ENCODE measurements at places on chromosomes 13 and 19. TPM values are rescaled to one million over a fixed set of nuclear protein-coding genes. Genes with fewer than 3 reads are reported as not detected.

Gene LILRA6
- 3.4 TPM for polyA plus RNA-seq

Gene DHDH
- polyA plus RNA-seq, result 0.75 TPM

Gene LGALS14
- not detected for polyA plus RNA-seq

Gene EHD2
- polyA plus RNA-seq, result 188 TPM

Gene CYP2F1
- polyA plus RNA-seq, result not detected

Gene IGFL1
- 0.11 TPM for polyA plus RNA-seq

Gene THAP8
- polyA plus RNA-seq, result 20.1 TPM

Gene CRB3
- polyA plus RNA-seq, result 6.1 TPM

Gene PEAK3
- polyA plus RNA-seq, result 0.58 TPM

Gene FGF22
- polyA plus RNA-seq, result 1.6 TPM

Gene SOHLH2
- 2.2 TPM for polyA plus RNA-seq

Gene PBX4
- 2.1 TPM for polyA plus RNA-seq

Gene IGLON5
- 0.25 TPM for polyA plus RNA-seq

DNA sequence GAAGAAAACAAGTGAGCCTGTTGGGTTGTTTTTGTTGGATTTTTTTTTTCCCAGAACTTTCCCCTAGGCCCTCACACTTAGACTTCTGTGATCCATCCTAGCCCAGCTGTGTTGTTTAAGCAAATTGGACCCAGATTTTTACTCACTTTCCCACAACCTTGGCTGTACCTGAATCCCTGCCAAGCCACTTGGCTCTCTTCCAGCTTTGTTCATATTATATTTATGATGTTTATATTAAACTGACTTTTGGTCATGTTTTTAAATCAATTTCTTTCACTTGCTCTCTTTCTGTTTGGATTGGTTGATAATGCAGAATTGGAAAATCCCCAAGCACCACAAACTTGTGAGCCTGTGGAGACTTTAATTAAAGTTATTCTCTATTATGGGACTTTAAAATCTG is 16.6 kb downstream of the OLFM4 start:
- DNase-seq, result peak; percentile 76

- no peak for DNase-seq
Measured at GRCh38 chr13:94683409-94683808, 28.9 kb downstream of the SOX21 start.

GRCh38 chr13:114099191-114099590 is 33.2 kb downstream of the RASA3 start:
- DNase-seq, result peak; percentile 54

GRCh38 chr19:11324079-11324661 is 15.3 kb downstream of the RAB3D start:
- DNase-seq, result no peak

GRCh38 chr13:34588362-34588761 is 353.7 kb upstream of the NBEA start:
- DNase-seq, result no peak

GRCh38 chr19:42121036-42121621 is 11.1 kb downstream of the POU2F2 start:
- DNase-seq, result no peak

- no peak for DNase-seq
Measured at GRCh38 chr13:113952151-113952982, 21.5 kb downstream of the C13orf46 start.

- DNase-seq, result no peak
Measured at GRCh38 chr13:23323946-23324709, 109.4 kb downstream of the SACS start.

DNA sequence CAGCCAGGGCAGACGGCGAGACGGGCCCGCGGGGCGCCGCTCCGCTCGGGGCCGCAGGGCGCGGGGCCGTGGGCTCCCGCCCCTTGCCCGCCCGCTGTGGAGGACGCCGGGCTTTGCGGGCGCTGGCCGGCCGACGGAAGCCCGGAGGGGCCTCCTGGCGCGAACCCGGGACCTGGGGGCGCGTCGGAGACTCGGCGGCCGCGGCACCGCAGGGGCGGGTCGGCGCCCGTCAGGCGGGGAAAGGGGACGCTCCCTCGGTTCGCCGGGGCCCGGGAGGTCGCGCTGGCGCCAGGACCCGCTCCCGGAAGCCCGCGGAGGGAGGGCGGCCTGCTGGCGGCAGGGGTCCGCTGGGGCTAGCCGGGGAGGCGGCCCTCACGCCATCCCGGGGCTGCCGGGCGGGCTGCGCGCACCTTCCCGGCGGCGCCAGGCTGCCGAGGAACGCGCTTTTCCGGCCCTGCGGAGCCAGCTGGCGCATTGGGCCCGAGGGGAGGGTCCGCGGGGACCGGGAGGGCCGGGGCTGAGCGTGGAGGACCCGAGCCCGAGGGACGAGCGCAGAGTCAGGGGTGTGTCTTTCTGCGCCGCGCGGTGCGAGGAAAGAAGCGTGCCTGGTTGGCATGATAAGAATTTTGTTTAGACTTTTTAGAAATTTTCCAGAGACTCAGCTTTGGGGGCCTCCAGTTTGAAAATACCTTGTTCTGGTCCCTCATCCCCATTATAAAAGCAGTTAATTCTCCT is 511 bp downstream of the GARRE1 start:
- DNase-seq, result no peak

GRCh38 chr19:23867895-23868294 is 46.8 kb upstream of the ZNF726 start:
- no peak for DNase-seq

- no peak for DNase-seq
Measured at GRCh38 chr13:50200988-50201387, 185.7 kb downstream of the KCNRG start.

- no peak for DNase-seq
Measured at GRCh38 chr13:90027409-90027808, 1320.1 kb upstream of the MIR17HG start.

DNA sequence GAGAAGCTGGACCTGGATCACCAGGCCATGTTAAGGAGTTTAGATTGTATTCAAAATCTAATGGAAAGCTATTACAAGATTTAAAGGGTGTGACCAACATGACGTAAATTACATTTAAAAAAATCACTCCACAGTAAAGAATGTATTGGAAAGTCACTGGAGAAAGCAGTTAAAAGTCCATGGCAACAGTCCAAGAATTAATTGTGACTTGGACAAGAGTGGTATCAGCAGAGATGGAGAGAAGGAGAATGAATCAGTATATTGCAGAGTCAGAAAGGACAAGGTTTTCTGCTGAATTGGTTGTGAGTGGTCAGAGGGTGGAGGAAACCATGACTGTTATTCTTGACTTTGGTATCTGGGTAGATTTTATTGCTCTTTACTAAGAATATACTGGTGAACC is 535.1 kb upstream of the SLITRK1 start:
- no peak for DNase-seq

- no peak for DNase-seq
Measured at GRCh38 chr19:49588365-49589122, 2.4 kb upstream of the PRR12 start.

DNA sequence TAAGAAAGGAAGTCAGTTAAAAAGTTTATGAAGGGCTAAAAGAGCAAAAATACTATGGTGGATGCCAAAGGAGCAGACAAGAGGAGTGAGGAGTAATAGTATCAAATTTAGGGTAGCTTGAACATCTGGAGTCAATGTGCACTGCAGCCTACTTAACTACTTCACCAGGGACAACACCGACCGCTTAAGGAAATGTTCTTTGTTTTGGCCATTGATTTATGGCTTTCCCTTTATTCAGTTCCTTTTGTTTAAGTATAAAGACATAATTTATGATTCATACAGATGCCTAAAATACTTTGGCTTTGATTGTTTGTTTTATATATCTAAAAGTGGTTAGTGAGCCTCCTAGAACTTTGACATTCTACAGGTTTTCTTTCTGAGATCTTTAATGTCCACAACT is 276.3 kb upstream of the PRR20A start:
- peak; percentile 4 for DNase-seq

- no peak for DNase-seq
Measured at GRCh38 chr13:50531917-50532899, 311.3 kb downstream of the DLEU7 start.

DNA sequence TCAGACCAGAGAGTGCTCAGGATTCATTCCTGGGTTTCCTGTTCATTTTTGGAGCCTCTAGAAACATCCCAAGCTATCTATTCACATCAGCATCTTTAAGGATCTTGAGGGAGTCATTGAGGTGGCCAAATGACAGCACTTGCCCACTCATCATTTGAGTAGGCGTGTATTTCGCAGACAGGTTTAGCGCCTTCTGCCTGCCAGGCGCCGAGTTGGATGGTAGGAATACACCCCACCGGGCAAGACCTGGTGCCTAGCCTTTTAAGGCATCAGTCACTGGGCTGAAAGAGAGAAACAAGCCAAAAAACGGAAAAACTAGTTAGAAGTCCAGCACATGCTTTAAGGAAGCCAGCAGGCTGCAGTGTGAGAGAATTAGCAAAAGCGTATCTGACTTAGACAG is 33.8 kb downstream of the PEX11G start:
- no peak for DNase-seq

DNA sequence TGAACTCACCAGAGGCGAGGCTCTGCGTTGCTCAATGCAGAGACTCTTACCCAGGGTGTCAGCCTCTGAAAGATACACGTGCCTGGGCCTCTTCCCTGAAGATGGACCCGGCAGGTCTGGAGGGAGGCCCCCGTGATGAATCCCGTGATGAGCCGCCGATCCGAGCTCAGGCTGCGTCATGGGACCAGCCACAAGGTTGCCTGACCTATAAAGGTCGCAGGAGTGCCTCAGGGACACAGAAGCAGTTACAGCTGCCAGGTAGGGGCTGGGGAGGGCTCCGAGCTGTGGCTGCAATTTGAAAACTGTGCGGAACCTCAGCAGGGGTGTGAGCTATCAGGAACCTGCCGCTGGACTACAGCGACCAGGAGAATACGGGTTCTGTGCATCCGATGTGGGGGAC is 10.5 kb upstream of the ATP11A start:
- DNase-seq, result no peak

DNA sequence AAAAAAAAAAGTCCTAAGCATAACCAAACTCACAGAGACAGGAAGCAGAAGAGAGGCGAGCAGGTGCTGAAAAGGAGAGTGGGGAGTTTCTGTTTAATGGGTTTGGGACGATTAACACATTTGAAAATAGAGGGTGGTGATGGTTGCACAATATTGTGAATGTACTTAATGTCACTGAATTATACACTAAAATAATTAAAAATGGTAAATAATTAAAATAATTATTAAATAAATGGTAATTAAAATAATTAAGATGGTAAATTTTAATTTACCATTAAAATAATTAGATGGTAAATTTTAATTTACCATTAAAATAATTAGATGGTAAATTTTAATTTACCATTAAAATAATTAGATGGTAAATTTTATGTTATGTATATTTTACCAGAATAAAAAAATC is 74.8 kb upstream of the XPO4 start:
- DNase-seq, result no peak

- no peak for DNase-seq
Measured at GRCh38 chr13:42971691-42972347, 20.2 kb downstream of the EPSTI1 start.

DNA sequence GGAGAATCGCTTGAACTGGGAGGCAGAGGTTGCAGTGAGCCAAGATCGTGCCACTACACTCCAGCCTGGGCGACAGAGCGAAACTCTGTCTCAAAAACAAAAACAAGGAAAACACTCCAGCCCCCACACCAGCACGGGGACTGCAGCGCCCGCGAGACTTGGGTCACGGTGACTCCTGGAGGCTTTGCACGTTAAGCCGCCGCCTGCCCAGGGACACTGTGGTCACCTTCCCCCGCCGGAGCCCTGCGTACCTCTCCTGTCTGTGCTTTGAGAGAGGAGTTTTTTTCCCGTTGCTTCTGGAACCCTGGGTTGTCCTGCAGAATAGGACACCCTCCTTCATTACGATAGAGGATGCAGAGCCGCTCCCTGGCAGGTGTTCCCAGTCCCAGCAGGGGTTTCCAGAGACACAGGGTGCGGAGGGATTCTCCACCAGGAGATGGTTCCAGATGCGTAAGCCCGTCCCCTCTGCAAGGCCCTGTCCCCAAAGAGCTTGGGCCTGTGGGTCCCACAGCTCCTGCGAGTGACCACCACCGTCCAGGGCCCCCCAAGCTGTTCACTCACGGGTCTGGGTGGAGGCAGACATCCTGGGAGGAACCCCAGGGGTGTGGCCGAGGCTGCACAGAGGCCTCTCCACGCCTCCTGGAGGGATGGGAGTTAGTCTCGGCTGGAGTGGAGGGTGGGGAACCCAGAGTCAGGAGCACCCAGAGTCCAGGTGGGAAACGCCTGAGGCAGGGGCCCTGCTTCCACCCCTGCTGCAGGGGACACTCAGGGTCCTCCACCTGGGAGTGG is 42.8 kb upstream of the NDUFS7 start:
- no peak for DNase-seq

GRCh38 chr13:45410001-45410400 is 8.2 kb downstream of the SLC25A30 start:
- DNase-seq, result no peak

DNA sequence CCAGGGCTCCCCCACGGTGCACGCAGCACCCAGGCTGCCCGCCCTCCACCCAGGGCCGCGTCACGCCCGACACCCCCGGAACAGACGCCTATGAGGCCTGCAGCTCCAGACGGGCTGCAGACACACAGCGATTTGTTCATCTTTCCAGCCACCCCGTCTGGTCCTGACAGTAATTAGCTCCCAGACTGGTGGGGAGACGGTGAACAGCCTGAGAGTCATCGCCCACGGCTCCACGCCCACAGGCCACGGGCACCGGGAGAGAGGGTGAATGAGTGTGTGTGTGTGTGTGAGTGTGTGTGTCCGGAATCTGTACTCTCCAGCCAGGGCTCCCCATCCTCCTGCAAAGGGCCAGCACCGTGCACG is 18.1 kb downstream of the GADD45B start:
- DNase-seq, result no peak

- DNase-seq, result no peak
Measured at GRCh38 chr19:49338023-49338677, 2.9 kb downstream of the CD37 start.

DNA sequence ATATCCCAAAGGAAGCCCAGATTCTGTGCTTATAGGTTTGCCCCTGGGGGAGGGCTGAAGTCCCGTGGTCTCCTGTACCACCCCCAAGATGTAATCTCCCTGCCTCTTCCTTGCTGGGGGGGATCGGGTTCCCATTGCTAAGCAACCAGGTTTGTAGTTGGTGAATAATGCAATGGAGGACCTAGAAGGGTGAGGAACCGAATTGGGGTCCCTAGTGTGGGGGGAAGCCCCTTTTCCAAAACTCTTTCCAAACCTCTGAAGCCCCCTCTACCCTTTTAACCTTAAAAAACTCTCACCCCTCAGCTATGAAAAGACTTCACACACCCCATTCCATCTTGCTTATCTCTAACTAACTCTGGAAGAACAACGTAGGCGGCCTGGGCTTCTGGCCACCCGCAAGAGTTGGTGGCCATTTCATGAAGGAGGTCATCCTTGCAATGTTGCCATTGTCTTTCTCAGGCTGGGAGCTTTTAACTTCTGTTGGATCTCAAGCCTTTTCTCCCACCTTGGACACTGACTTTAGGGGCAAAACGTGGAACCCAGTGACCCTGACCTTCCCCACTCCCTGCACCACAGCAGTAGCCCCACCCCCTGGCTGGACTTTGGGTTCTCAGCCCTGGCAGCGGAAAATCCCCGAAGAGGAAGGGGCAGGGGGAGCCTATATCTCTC is 661 bp downstream of the PALM3 start:
- DNase-seq, result no peak

- no peak for DNase-seq
Measured at GRCh38 chr13:111533900-111534683, 213.7 kb downstream of the TEX29 start.
